Hindlimb muscle (tissue), 1 donor: ENCODE measurements at places on chromosomes 3 and 15. TPM values are rescaled to one million over a fixed set of nuclear protein-coding genes. Genes with fewer than 3 reads are reported as not detected.
A peak's percentile ranks its signal among the peaks of the same experiment; 100 is the strongest.

Gene PPM1L
- 12.6 TPM for polyA plus RNA-seq

DNA sequence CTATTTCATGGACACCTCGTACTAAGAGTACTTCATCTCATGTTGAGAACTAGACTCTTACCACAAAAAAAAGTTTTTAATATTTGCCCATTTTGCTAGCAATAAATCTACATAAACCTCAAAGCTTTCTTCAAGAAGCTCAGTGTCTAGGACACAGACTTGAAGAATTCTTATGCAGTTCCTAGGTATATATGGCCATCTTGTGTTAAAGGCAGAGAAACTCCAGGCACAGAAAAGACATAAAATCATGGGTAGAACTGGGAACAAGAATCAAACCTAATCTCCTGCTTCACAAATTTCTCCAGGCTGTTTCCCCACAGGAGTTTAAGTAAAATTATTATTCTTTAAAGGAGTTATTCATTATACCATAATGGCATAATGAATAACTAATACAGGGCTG, 4.4 kb downstream of the MBD4 start:
- no peak for DNase-seq

- no peak for DNase-seq
Measured at GRCh38 chr15:37581866-37582532, 352.4 kb upstream of the TMCO5A start.

DNA sequence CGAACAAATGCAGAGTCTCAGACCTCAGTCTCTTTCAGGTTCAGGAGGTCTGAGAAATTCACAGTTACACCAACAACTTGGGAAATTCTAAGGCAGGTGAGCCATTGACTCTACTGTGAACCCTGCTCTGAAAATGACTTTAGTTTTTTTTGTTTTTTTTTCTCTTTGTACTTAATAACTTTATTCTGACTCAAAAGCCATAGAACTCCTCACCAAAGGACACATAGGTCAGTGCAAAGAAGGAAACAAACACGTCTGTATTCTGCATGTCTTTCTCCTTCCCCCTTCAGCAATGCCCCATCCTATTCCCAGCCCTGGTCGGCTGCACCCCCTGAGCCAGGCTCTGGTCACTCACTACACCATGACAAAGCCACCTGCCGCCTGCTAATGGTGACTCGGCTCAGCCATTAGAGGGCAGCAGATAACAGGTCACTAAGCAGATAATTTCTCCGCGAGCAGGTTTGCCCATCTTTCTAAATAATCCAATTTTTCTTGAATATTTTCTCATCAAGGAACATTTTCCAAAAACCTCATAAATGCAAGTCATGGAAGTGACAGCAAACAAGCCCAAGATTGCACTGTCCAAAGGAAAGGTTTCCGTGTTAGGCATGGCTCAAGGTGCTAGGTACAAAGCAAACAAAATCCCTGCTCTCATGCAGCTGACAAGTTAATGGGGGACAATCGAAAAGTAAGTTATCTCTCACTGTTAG, 37.7 kb downstream of the TM4SF4 start:
- peak; percentile 62 for DNase-seq

- no peak for DNase-seq
Measured at GRCh38 chr3:52835766-52836470, 1.1 kb upstream of the MUSTN1 start.

- no peak for DNase-seq
Measured at GRCh38 chr15:74651242-74651741, 35.7 kb downstream of the CLK3 start.

DNA sequence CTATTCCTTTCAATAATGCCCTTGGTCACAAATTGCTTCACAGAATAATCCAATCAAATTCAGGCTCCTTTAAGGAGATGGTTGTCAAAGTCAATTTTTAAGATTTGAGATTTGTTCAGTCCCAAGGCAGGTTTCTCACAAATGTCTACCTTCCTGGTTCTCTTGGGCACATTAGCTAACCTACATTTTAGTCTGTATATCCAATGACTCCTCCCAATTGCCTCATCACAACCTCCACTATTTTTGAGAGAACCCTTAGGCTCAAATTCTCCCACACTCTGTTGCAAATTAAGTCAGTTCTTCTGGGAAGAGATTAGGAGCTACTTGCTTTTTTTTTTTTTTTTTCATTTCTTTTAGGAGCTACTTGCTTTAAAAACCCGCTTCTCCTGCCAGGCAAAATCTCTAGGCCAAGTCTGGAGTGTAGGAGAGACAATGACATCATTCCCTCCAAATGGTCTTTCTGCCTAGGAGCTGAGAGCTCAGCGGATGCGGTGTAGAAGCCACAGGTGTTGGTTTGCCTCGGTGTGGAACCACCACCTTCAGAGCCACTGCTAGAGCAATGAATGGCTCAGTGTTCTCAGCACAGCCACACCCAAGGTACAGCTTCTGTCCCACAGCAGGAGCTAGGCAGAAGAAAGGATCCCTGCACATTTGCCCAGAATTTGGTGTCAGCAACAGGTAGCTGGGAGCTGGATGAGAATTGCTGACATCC, 10.0 kb upstream of the INO80 start:
- no peak for DNase-seq

GRCh38 chr15:81880833-81881232, 165.0 kb downstream of the MEX3B start:
- DNase-seq = no peak

DNA sequence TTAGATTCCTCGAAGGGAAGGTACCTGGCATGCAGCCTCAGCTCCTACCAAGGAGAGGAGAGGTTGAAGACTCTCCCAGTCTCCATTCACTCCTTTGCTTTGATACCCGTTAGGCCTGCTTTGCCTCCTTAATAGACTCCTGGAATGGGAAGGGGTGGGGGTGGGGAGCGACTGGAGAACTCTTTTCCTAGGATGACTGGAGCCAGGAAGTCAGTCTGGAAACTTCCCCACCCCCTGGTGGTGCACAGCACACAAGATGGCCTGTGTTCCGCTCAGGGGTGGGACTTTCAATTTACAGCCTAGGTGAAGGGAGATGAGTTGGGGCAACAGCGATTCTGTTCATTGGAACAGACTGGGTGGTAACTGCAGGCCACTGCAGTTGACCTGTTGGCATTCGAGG, 21.4 kb upstream of the CELF6 start:
- no peak for DNase-seq

- peak; percentile 21 for DNase-seq
Measured at GRCh38 chr3:134985864-134986715, 191.0 kb downstream of the EPHB1 start.

DNA sequence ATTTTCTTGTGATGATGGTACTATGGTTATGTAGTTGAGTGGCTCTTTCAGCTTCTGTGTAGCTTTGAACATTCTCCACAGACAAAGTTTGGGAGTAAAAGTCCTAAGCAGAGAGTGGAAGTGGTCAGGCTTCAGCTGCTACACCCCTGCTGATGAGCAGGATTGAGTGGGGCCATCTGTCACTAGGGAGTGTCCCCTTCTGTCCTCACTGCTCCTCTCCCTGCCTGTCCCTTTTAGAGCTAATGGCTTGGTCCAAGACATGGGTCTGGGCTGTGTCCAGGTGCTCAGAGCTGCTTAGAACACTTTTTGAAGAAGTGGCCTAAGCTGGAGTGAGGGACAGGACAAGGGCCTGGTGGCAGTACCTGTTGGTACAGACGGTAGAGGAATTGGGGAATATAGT, 15.1 kb downstream of the MYZAP start:
- no peak for DNase-seq

- DNase-seq = no peak
Measured at GRCh38 chr3:39347586-39347876, 18.0 kb downstream of the CCR8 start.

DNA sequence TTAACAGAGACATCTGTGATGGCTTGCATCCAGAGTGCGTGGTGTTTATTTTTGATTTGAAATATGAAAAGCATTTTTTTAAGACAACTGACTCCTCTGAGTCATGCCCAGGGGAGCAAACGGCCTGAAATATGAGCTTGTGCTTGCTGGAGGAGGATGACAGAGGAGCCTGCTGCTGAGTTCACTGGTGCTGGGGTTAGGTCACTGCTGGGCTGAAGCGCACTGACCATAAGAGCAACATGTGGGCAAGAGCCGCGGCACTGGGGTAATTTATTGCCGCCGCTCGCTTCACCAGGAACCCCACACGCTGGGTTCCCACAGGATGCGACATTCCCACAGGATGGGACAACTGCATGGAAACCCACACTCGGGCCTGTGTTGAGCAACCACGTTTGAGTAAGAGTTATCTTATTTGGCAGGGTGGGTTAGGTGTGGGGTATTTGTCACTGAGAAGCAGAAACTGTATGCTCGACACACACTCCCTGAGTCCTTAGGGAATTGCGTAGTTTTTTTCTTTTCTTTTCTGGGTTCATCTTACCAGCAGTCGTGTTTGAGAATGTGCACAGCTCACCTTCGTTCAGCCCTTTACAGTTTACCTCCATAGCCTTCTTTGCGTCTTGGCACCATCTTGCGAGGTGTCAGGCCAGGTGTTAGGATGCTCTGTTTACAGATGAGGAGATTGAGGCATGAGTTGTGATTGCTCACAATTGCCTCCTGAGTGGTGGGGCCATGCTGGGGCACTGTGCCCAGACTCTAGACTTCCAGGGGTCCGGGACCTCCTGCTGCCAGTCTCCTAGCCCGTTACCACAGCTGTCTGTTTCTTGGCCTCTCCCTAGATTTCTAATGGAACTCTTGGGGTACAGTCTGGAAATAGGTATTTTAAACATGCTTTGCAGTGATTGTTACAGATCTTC, 60.4 kb downstream of the SMAD3 start:
- peak; percentile 89 for DNase-seq

DNA sequence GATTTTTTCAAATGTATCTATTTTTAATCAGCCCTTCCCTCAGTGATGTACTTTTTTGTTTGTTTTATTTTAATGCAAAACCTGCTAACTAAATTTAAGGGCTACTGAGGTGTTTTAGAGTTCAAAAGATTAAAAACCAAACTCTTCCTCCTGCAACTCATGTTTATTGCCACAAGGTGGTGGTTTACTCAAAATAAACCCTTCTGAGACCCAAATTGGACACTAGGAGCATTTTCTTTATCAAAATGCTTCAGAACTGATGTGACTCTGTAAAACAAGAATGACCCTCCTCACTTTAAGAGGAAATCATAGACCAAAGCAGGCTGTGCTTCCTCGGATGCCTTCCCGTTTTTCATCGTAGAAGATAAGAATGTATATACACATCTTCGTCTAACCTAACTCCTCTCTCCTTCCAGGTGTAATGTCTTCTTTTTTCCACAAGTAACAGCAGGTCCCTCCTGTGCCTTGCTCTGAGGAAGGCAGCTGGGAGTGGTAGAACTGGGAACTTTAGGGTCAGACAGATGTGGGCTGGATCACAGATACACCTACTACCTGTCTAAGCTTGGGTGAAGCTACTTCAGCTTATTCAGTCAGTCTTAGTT, 2.9 kb upstream of the NME9 start:
- DNase-seq = no peak

DNA sequence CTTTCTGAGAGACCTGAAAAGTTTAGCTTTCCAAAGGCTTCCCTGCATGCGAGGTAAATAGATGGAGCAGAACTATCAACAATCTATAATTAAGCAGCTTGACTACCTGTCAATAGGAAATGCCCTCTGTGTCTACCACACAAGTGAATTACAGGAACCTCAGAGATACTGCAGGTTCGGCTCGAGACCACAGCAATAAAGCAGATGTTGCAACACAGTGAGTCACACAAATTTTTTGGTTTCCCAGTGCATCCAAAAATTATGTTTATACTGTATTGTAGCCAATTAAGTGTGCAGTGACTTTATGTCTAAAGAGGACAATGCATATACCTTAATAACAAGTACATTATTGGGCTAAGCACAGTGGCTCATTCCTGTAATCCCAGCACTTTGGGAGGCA, 252.0 kb downstream of the UBE2E2 start:
- DNase-seq = no peak

DNA sequence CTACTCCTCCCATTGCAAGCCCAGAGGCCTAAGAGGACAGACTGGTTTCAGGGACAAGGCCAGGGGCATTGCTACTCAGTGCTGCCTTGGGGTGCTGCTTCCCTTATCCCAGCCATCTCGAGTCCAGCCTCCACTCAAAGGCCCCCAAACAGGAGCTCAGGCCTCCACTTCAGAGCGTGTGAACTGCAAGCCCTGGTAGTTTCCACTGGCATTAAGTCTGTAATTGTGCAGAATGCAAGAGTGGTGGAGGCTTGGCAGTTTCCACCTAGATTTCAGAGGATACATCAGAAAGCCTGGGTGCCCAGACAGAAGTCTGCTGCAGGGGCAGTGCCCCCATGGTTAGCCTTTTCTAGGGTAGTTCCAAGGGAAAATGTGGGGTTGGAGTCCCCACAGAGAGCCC, 192.8 kb upstream of the ST8SIA2 start:
- no peak for DNase-seq

- no peak for DNase-seq
Measured at GRCh38 chr15:47485419-47485818, 231.9 kb upstream of the SEMA6D start.
